ENCODE measurements at places on chromosomes 12 and 14.

DNA sequence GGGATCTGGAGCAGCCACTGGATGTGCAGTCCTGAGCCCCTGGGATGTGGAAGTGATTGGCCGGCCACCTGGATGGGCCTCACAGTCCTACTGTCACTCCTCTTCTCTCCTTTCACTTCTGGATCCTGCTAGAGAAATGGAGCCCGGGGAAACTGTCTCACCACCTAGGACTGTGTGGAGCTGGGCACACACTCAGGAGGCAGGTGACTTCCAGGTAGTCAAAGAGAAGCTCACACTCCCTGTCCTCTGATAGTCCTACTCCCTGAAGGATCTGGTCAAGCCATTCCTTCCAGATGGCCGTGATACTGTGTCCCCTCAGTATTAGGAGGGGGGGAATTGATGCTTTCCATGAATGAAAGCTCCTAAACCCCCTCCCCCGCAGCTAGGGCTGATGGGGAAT is 201.1 kb downstream of the ZFP36L1 start:
- no peak for DNase-seq

DNA sequence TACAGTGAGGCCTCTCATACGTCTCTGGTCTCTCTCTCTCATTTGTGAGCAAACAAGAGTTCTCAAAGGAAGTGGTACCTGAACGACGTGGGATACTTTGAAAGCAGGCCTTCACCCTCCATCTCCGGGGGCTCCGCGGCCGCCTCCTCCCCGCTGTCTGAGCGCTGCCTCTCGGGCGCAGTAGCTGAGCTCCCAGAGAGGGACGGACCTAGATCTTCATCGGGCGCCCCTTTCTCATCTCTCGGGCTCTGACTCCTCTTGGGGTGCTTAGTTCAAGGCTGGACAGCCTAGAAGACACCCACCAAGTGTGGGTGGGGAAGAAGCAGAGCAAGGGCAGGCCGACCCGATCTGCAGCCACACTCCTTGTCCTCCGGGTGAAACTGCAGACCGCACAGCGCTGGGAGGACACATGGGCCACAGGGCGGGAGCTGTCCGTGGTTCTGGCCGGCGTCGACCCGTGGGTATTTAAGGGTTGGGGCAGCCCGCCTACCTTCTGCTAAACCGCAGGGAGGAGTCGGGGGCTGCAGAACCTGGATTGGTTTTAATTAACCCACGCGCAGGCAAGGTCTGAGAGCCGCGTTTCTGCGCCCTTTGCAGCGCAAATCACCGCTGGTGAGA is 92.7 kb downstream of the PAH start:
- no peak for DNase-seq

GRCh38 chr12:24852420-24852819 is 96.5 kb downstream of the BCAT1 start:
- no peak for DNase-seq

GRCh38 chr12:111130336-111130735 is 210.0 kb upstream of the MYL2 start:
- DNase-seq = no peak

- DNase-seq = no peak
Observed at GRCh38 chr12:49661191-49661590, 37.8 kb downstream of the PRPF40B start.

- DNase-seq = no peak
Observed at GRCh38 chr14:30907659-30908057, 33.3 kb downstream of the COCH start.

DNA sequence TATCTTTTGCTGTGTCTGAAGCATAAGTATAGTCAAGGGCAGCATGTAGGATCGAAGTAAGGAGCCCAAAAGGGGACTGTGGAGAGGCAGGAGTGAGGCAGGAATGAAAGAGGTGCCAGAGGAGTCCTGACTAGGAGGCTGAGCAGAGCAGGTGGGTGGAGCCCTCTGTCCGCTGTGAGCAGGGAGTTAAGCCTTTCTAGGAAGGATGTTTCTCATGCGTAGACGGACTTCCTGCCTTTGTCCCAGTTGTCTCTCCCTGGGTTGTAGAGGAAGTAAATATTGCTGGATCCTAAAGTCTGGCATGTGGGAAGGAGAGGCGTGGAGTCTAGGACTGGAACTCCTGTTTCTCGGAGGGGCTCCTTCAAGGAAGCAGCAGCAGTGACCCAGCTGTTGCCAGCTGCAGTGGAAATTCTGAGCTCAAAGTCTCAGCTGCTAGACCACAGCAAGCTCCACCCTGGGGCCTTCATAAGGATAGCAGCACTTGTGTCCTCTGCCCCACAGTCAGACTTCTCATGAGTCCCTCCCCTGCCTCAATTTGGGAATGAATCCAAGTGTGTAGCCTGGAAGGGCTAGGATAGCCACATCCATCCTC is 44.0 kb downstream of the RBMS2 start:
- DNase-seq = no peak

- no peak for DNase-seq
Observed at GRCh38 chr12:10779103-10779502, 23.3 kb downstream of the TAS2R7 start.

- DNase-seq = no peak
Observed at GRCh38 chr12:71024281-71024680, 103.7 kb upstream of the PTPRR start.

GRCh38 chr12:19694627-19695026 is 255.3 kb downstream of the AEBP2 start:
- no peak for DNase-seq

DNA sequence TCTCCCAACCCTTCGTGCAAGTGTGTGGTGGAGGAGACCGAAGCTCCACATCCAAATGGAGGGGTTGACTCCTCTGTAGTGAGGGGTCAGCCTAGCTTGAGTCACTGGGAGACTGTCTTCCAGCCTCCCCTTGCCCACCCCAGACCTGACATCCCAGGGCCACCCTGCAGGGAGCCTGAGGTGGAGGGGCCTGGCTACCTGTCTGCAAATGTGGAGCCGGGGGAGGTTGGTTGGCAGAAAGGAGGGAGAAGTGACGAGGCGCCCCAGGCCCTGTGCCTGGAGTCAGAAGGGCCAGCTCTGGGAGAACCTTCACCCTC is 37.5 kb downstream of the NFKBIA start:
- no peak for DNase-seq

GRCh38 chr12:67590149-67590790 is 58.3 kb upstream of the DYRK2 start:
- DNase-seq = no peak

DNA sequence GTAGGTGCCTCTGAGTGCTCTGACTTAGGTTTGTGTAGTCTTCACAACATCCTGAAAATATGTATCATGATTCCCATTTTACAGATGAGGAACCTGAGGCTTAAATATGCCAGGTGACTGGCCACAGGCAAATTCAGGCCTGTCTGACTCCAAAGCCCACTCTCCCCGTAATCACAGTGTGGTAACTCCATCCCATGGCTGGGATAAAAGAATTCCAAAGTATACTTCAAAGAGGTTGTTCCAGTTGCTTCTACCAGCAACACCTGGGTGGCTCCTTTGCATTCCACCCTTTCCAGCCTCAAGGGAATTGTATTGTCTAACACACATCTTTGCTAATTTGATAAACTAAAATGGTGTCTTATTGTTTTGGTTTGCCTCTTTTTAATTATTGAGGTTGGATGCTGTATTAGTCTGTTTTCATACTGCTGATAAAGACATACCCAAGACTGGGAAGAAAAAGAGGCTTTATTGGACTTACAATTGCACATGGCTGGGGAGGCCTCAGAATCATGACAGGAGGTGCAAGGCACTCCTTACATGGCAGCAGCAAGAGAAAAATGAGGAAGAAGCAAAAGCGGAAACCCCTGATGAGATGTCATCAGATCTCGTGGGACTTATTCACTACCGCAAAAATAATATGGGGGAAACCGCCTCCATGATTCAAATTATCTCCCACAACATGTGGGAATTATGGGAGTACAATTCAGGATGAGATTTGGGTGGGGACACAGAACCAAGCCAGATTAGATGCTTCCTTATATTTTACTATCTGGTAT is 9.9 kb upstream of the CHST11 start:
- DNase-seq = no peak

DNA sequence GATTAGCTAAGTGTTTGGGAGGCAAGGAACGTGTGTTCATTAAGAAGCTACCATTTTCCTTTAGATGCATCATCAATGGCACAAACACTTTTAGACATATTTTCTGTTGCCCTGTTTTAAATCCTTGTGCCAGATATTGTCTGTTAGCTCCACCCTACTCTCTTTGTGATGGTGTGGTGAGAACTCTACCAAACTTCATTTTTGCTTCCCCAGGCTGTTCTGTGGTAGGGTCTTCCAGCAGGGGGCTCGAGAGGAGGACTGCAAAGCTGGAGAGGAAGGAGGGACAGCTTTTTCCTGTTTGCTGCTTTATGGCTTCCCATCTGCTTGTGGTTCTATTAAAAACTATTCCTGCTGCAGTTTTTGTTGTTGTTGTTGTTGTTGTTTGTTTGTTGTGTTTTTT is 23.8 kb upstream of the STRAP start:
- no peak for DNase-seq

GRCh38 chr12:51357374-51358047 is 11.0 kb upstream of the CELA1 start:
- DNase-seq = no peak

DNA sequence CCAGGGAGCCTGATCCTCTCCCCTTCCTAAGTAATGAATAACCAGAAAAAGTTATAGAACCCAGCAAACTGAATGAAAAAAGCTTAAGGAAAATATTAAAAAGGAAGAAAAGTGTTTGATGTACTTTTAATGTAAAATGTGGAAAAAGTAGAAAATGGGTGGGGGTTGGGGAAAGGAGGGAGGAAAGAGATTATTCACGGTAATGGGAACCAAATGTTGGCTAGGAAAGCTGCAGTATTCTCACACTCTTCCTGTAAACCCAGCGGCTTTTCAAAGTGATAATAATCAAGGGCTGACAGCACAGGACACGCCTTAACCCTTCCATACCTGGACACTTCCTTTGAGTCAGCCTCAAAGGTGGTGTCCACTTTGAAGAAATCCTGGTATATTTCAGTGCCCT is 139.2 kb downstream of the TGFB3 start:
- no peak for DNase-seq

- DNase-seq = no peak
Observed at GRCh38 chr12:89840162-89840922, 131.7 kb upstream of the ATP2B1 start.

DNA sequence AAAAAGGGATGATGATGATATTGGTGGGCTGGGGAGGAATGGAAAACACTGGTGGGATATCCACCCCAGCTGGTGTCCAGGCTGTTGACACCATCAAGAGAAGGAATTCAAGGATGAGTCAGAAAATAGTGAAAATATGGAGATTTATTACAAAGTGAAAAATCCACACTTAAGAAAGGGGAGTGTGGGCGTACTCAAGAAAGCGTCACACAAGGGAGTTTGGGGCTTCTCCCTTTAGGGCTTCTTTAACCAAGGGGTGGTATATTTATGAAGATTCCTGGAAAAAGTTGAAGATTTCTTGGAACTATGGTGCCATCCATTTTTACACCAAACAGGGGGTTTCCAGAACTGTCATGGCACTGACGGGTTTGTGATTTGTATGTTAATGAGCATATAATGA is 63.1 kb upstream of the ARID2 start:
- DNase-seq = no peak

DNA sequence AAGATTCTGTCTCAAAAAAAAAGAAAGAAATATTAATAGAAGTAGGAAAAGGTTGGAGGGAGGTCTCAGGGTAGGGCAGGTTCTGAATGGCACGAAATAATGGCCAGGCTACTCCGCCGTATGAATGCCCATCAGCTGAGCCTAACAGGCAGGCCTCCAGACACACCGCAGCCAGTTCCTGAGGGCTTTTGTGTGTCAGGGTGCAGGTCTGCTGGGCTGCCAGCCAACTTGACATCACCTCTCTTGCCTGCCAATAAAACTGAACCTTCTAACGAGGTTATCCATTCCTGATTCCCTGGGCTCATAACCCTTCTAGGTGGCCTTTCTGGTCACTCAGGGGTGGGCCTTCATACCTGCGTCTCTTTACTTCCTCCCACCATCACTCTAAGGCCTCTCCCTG is 3.0 kb downstream of the IFI27 start:
- no peak for DNase-seq

DNA sequence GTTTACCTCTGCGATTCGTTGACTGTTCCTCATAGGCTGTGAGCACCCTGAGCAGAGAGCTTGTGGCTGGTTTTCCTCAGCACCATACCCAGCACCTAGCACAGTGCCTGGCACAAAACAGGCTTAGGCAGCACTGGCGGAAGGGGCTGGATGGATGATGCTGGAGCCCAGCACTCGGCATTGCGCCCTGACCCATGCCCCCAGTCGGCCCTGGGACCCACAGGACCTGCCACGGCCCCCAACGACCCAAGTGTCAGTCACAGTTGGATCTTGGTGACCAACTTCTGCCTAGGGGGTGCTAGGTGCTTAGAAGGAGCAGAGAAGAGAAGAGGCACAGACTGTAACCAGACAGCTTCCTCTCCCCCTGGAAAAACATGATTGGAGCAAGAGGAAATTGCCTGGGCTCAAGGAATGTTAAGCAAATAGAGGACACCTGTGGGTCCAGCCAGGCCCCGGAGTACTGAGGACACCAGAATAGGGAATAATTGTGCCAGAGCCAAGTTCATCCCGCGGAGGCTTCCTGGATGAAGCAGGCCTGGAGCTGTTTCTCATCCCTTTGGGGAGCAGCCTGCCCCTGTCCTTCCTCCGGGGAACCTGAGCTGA is 31.5 kb downstream of the DEGS2 start:
- no peak for DNase-seq

- DNase-seq = no peak
Observed at GRCh38 chr12:6295094-6295811, 15.2 kb upstream of the PLEKHG6 start.

DNA sequence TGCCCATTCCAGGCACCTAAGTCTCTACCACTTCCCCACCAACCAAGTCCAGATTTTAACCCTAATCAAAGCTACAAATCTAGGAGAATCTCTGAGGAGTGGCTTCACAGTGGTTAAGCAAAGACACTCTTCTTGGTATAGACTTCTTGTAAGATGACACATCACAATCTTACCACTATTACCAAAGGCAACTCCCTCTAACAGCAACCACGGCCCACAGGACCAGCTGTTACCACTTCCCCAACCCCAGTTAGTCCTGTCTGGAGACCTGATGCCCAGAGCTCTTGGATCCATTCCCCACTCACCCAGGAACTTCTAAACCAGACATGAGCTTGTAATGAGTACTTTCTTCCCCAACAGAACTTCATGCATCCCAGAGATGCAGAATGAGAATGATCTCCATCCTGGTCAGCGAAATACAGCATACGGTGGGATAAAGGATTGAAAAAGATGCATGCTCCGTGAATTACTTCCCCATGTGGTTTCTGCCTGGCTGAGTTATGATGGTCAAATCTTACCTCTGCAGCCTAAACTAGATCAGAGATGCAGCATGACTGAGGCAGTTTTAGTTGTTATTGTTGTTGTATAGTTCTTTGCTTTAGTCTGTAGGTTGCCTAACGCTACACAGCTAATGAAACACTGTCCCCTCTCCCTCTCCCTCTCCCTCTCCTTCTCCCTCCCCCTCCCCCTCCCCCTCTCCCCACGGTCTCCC is 87.7 kb upstream of the FOXN3 start:
- DNase-seq = no peak

Data from DMS 273 treated with DMSO at 0.1 percent for 48 hours (cell line).